ENCODE measurements at places on chromosomes 6 and 20.
A peak's percentile ranks its signal among the peaks of the same experiment; 100 is the strongest.

GRCh38 chr20:62202083-62202395 is 18.0 kb downstream of the HRH3 start:
- DNase-seq: no peak

- DNase-seq: no peak
These were observed 43.6 kb upstream of the ASCC3 start for GRCh38 chr6:100924534-100925227.

- DNase-seq: no peak
These were observed 208.9 kb downstream of the KIF16B start for GRCh38 chr20:16364320-16364687.

DNA sequence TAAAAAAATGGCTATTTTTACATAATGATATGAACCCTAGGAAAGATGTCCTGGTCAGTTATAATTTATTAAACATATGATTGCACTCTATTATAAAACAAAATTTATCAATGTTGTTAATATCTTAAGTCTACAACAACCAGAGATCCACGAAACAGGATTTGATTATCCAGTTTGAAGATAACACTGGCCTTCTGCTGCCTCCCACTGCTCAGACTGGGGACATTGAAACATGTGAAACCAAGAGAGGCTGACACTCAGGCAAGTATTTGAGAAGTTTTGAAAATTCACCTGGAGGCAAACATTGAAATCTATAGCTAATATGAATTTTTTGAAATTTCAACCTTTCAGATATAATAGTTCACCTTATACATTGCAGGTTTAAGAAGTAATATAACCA is 219.3 kb upstream of the HSF2 start:
- DNase-seq: no peak

DNA sequence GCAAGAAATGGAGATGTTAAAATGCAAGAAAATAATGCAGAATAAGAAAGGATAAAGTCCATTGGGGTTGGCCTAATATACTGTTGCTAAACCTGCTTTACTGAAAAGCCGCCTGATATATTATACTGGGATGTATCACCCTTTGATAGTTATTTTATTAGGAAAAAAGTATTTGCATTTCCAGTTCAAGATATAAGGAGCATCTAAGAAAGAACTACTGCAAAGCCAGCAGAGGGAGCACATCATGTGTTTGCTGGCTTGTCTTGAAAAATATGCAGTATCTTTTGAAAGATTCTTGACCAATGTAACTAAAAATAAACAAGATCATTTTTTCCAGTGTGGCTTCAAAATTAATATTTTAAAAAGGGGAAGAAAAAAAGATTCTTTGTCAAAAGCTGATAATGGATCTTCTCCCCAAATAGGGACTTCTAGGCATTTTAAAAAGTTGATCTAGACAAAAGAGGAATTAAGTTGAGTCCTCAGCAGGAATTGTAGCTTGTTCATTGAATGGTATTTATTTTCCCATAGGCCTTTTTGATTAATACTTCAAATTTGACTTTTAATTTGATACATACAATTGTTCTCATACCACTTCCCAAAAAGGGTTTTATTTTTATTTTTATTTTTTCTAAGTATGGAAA is 214.9 kb downstream of the ZFAND3 start:
- DNase-seq: no peak

DNA sequence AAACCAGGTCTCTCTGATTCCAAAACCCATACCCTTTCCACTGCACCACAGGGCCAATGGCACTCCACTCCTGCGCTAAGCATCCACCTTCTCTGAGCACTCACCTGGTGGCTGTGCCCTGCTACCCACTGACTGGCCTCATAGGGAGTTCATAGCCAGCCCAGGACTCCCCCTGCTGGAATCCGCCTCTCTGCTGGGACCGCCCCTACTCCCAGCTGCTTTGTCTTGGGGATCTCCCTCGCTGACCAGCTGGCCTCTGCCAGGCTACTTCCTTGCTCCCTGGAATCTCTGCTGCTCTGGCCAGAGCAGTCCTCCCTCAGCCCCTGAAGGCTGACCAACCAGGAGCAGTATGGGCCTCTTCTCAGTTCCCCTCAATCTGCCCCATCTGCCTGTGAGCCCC is 129.7 kb downstream of the FAXC start:
- no peak for DNase-seq

- no peak for DNase-seq
These were observed 101.5 kb upstream of the SCP2D1 start for GRCh38 chr20:18712131-18712530.

DNA sequence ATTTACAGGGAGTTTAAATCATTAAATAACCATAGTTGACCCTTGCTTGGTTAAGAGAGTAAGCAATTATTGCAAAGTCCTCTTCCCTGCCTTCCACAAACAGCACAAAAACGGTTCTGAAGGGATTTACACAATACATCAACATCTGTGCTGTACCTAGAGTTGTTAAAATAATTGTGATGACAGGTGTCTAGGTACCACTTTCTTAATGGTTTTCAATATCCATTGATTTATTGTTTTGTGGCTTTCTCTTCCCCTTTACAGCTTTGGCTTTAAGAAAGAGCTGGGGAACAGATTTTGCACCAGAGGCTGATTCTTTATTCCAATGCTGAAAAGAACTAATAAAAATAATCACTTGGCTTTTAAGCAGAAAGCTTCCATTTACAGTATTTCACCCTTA is 598 bp upstream of the SOX4 start:
- no peak for DNase-seq

- DNase-seq: peak; percentile 12
These were observed 80.3 kb downstream of the ZDHHC14 start for GRCh38 chr6:157461000-157461915.

GRCh38 chr6:161103475-161103874 is 111.9 kb downstream of the MAP3K4 start:
- DNase-seq: no peak

- DNase-seq: no peak
These were observed 91.9 kb downstream of the TFAP2A start for GRCh38 chr6:10323018-10323417.

GRCh38 chr6:93369586-93370134 is 49.7 kb downstream of the EPHA7 start:
- DNase-seq: no peak

DNA sequence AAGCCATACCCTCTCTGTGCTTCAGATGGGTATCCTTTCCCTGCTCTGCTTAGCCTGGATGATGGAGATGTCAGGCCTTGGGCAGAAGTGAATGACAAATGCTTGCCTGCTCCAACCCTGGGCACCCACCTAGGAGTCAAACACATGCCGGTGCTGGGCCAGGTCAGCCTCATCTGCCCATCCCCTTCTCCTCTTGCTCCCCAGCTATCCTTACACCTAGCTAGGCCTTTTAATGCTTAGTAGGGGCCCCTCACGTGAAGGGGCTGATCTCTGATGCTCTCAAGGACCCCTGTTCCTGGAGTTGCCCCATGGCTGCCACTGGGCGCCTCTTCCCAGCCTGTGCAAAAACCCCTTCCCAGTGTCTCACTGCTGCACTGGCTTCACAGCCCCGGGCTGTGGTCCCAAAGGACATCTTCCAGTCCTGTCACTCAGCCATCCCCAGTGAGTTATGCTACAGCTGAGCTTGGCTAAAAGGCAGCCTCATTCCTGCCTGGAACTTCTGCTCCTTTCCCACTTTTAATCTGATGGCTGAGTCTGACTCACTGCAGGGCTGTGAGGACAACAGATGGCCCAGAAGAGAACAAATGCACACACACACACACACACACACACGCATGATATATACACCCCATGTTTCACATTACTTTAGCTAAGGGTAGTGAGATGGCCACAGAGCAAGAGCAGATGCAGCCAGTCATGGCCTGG is 12.8 kb upstream of the SDCBP2 start:
- DNase-seq: no peak

DNA sequence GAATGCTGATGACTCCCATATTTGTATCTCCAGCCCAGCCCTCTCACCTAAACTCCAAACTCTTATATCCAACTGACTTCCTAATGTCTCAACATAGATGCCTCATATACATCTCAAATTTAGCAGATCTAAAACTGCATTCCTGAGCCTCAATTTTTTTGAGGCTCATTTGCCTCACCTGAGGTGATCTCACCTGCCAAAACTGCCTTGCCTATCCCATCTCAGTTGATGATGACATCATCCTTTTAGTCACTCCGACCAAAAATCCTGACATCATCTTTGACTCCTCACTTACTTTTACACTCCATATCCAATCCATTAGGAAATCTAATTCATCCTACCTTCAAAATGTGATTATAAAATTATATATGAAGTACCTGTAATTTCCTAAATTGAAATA is 25.6 kb upstream of the SLPI start:
- no peak for DNase-seq

- DNase-seq: no peak
These were observed 33.9 kb downstream of the TBPL1 start for GRCh38 chr6:133986942-133987341.

GRCh38 chr6:82818727-82819126 is 246.9 kb downstream of the UBE3D start:
- no peak for DNase-seq

DNA sequence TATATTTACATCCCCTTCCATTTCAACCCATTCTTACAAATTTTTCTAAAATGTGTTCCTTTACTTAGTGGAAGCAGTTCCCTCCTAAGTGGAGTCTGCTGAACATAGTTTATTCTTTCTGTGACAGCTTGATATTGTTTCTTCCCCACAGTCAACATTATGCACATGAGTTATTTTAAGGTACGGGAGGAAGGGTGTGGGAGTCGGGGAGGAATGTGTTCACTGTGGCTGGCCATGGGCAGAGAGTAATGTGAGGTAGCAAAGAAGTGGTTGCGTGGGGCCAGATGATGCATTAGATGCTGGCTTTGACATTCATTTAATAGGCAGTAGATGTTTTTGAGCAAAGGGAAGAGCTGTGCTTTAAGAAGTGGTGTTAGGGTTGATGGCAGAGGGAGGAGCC is 98.5 kb downstream of the ARMC2 start:
- no peak for DNase-seq

DNA sequence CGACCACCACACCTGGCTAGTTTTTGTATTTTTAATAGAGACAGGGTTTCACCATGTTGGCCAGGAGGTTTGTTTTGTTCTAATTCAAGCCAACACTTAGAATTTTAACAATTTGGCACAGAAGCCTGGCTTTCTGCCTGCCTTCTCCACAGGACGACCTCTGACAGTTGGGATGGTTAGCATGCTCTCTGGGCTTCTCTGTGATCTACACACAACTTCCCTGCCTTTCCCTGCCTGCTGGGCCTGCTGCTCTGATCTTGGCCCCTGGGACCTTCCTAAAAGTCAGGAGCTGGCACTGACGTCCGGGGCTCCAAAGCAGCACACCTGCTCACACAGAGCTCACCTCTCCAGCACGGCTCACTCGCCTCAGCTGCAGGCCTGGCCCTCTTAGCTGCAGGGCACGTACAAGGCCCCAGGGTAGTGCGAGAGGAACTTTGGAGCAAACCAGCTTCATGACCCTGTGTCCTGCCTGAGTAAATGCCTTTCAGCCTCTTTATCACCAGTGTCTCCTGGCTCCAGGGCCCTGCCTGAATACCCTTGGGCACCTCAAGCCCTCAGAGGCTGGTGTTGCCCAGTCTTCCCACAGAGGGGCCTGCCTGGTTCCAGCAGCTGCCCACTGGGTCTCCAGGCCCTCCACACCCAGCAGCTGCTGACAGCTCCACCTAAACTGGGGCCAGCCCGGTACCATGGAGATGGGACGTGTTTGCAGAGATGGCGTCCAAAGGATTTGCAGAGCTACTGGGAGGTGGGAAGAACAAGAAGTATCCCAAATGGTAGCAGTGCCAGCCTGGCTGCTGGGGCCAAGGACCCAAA is 96.0 kb downstream of the PSMB1 start:
- no peak for DNase-seq

DNA sequence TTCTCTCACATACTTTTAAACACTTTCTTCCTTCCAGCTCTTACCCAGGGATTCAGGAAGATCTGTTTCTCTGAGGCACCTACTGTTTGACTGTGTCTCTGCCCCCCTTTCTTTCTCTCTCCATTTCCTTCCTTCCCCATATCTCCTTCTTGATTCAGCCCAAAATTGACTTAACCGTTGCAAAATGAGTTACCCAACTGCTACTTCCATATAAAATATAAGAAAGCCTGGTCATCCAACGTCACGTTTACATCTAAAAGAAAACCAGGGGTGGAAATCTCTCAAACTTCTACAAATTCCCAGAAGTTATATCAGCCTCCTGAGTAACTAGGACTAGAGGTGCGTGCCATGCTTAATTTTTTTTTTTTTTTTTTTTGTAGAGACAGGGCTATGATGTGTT is 95.2 kb upstream of the INSM1 start:
- DNase-seq: no peak

DNA sequence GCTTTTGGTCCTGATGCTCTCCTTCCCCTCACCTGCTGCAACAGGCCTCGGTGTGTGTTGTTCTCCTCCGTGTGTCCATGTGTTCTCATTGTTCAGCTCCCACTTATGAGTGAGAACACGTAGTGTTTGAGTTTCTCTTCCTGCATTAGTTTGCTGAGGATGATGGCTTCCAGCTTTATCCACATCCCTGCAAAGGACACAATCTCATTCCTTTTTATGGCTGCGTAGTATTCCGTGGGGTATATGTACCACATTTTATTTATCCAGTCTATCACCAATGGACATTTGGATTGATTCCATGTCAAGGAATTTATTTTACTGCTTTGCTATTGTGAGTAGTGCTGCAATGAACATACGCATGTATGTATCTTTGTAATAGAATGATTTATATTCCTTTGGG is 116.9 kb upstream of the SIRPG start:
- no peak for DNase-seq

DNA sequence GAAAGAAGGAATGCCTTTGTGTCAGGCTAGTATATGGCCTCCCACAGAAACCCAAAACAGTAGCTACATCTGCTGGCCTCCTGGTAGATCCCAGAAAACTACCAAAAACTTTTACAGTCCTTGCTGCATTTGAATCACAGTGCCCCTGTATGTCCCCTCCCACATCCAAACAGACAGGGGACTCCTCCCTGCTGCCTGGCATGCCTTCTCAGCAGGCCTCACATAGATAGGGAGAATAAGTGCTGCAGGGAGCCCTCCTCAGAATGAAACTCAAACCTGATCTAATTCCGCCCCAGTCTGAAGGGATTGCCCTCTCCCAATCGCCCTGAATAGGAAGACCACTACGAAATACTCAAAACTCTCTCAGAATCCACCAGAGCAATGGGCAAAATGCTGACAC is 14.1 kb upstream of the DEFB116 start:
- no peak for DNase-seq

DNA sequence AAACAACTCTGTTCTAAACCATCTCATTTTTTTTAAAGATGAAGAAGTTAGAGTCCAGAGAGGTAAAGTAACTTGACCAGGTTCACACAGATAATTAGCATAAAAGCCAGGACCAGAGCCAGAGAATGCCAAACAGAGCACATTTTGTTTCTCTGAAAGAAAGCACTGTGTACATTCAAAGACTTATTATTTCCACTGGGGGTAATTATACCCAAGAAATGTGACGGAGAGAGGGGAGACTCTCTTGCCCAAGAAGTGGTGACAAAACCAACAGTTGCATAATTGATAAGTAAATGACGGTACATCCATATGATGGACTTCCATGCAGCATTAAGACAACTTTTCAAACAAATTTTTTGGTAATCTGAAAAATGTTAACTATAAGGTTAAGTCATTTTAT is 111.6 kb downstream of the RTN4IP1 start:
- DNase-seq: no peak

GRCh38 chr6:163554663-163555062 is 140.1 kb downstream of the QKI start:
- no peak for DNase-seq
